ENCODE measurements at places on chromosomes 4 and X. TPM values are rescaled to one million over a fixed set of nuclear protein-coding genes. Genes with fewer than 3 reads are reported as not detected.

- no peaks in the 10 kb centered on the region for H3K27me3 ChIP-seq
- H3K4me1 ChIP-seq = no peaks in the 10 kb centered on the region
- no peaks in the 10 kb centered on the region for H3K36me3 ChIP-seq
Observed at GRCh38 chr4:158523990-158524535, 2.4 kb downstream of the RXFP1 start.

- no peak overlapping the region for H3K4me3 ChIP-seq
- DNase-seq = no peak
- H3K27ac ChIP-seq = no peak overlapping the region
- H3K36me3 ChIP-seq = no peaks in the 10 kb centered on the region
- no peaks in the 10 kb centered on the region for H3K4me1 ChIP-seq
Observed at GRCh38 chrX:22952010-22952409, 47.8 kb upstream of the DDX53 start.

DNA sequence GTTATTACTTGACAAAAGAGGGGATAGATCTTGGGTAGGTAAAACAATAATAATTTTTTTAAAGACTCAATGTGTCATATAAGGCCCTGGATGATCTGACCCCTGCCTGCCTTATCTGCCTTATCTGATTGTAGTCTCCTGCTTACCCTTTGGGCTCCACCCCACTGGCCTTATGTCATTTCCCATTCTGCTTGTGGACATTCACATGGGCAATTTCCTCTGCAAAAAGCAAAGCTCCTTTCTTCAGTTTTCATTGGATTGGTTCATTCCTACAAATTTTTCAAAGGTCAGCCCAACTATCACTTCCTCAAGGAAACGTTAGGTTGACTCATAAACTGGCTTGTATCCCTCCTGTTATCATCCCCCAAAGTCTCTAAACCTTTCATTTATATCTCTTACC, 15.7 kb upstream of the TET2 start:
- no peaks in the 10 kb centered on the region for H3K36me3 ChIP-seq
- DNase-seq = no peak
- H3K4me3 ChIP-seq = no peak overlapping the region

- no peaks in the 10 kb centered on the region for H3K36me3 ChIP-seq
- H3K4me3 ChIP-seq = no peak overlapping the region
- H3K27me3 ChIP-seq = no peaks in the 10 kb centered on the region
- no peak for DNase-seq
- no peaks in the 10 kb centered on the region for H3K4me1 ChIP-seq
Observed at GRCh38 chrX:124362072-124362471, 15.7 kb downstream of the SH2D1A start.

DNA sequence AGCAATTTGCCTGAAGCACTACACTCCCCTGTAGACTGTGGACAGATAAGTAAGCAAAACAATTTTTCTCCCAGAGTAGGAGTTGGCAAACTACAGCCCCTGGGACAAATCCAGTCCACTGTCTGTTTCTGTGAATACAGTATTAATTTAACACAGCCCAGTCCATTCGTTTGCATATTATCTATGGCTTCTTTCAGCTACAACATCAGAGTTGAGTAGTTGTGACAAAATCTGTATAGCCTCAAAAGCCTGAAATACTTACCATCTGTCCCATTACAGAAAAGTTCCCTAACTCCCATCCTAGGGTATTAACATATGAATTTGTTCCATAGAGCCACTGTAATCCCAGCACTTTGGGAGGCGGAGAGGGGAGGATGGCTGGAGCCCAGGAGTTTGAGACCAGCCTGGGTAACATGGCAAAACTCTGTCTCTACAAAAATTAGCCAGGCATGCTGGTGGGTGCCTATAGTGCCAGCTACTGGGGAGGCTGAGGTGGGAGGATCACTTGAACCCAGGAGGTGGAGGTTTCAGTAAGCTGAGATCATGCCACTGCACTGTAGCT, 53.0 kb downstream of the AMELX start:
- H3K4me1 ChIP-seq = no peaks in the 10 kb centered on the region
- H3K27me3 ChIP-seq = no peaks in the 10 kb centered on the region
- H3K27ac ChIP-seq = no peak overlapping the region
- no peak overlapping the region for H3K4me3 ChIP-seq
- no peaks in the 10 kb centered on the region for H3K36me3 ChIP-seq

- H3K4me1 ChIP-seq = no peaks in the 10 kb centered on the region
- no peak overlapping the region for H3K27ac ChIP-seq
- no peak for DNase-seq
- no peak overlapping the region for H3K4me3 ChIP-seq
- no peaks in the 10 kb centered on the region for H3K36me3 ChIP-seq
- no peaks in the 10 kb centered on the region for H3K27me3 ChIP-seq
Observed at GRCh38 chr4:66429276-66429675, 759.0 kb upstream of the EPHA5 start.

DNA sequence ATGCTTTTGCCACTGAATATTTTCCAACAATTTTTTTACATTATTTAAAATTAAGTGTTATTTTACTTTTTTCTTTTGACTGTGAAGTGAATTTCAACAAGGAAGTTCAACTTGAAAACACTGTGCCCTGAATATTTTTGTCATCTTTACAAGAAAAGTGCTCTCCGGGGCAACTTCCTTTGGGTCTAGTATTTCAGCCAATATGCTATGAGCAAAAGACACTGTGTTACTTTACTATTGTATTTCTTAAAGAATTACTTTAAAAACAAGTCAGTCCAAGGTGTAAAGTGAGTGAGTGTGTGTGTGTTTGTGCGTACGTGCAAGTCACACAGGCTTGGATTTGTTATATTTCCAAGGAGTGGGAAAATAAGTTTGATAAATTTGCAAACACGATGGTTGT, 7.6 kb upstream of the USP53 start:
- H3K4me1 ChIP-seq = peaks cover 9% of the 10 kb centered on the region
- no peak overlapping the region for H3K4me3 ChIP-seq
- no peak for DNase-seq

GRCh38 chrX:113919387-113919786, 664.5 kb upstream of the HTR2C start:
- H3K4me3 ChIP-seq = no peak overlapping the region
- H3K36me3 ChIP-seq = no peaks in the 10 kb centered on the region
- no peaks in the 10 kb centered on the region for H3K4me1 ChIP-seq
- DNase-seq = no peak

GRCh38 chrX:136185401-136186022, 38.2 kb downstream of the FHL1 start:
- H3K27ac ChIP-seq = no peak overlapping the region
- no peak overlapping the region for H3K4me3 ChIP-seq
- H3K27me3 ChIP-seq = no peaks in the 10 kb centered on the region
- no peaks in the 10 kb centered on the region for H3K36me3 ChIP-seq
- H3K4me1 ChIP-seq = peaks cover 8% of the 10 kb centered on the region

The LRRC66 gene
- total RNA-seq = 0.18 TPM

The MAGEB2 gene
- total RNA-seq = not detected

The HPGD gene
- 62.6 TPM for total RNA-seq

The PCYT1B gene
- total RNA-seq = 0.85 TPM

The SPOCK3 gene
- total RNA-seq = 0.71 TPM

The KLF8 gene
- total RNA-seq = 10.9 TPM

The PLP2 gene
- 79.8 TPM for total RNA-seq
